NCI-H2227 treated with DMSO at 0.1 percent for 48 hours (cell line): ENCODE measurements at places on chromosomes 7 and 10.

GRCh38 chr7:93923942-93924341 lies 2.4 kb downstream of the GNG11 start:
- DNase-seq, result no peak

DNA sequence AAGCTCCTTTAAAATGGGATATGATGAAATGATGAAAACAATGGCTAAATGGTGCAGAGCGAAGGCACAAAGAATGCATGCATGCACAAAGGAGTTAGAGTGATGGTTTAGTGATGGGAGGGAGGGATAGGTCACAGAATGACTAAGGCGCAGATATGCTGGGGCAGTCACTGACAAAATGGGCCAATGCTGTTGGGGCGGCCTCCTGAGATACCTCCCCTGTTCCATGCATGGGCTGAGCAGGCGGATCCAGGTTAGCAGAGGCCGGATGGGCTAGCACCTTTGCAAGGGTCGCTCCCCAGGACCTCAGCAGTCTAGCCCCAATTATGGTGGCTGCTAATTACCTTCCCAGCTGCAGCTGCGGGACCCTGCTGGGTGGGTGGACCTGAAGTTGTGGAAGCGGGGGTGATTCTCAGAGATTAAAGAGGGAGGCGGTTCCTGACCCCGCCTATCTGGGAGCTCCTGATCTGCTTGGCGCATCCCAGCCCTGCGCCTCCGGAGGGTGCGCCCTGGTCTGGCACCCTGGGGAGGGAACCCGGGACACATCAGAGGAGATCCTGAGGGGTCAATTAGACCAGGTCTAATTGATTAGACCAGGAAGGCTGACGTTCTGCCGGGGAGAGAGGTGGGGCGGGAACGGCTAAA lies 175.0 kb downstream of the CYP26A1 start:
- DNase-seq, result no peak

- DNase-seq, result no peak
Measured at GRCh38 chr10:6174201-6174874, 28.4 kb upstream of the PFKFB3 start.

GRCh38 chr10:103845972-103846371 lies 9.4 kb downstream of the SH3PXD2A start:
- DNase-seq, result no peak

- DNase-seq, result no peak
Measured at GRCh38 chr10:3831608-3832007, 46.6 kb upstream of the KLF6 start.
